ENCODE measurements at places on chromosomes 16 and 17.
A peak's percentile ranks its signal among the peaks of the same experiment; 100 is the strongest.

- DNase-seq = no peak
Observed at GRCh38 chr16:1048442-1049112, 24.0 kb upstream of the SSTR5 start.

DNA sequence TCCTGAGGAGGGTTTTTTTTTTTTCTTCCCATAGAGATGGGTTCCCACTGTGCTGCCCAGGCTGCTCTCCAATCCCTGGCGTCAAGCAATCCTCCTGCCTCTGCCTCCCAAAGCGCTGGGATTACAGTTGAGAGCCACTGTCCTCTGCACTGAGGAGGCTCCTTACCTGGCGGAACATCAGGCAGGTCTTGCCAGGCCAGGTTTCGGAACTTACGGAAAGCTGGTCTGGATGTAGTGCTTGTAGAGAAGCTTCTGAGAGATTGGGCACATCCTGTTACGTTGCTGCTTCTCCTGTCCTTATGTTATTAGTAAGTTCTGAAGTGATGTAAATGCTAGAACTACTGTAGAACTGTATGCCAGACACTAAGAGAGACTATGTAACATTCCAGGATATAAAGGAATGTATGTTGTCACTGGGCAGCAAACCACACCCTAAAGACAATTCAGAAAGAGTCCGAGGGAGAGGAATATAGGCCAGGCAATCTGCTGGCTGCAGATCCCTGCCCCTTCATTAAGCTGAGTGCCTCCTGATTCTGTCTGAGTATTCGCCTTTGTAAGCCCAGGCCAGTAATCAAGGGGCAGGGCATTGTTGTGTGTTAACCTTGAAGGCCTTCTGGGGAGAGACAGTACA is 21.1 kb downstream of the ETV4 start:
- no peak for DNase-seq

GRCh38 chr16:78437352-78437968 is 338.0 kb downstream of the WWOX start:
- peak; percentile 28 for DNase-seq

- DNase-seq = peak; percentile 53
Observed at GRCh38 chr17:78993241-78993956, 13.7 kb upstream of the LGALS3BP start.

GRCh38 chr16:48003206-48003907 is 152.4 kb downstream of the ABCC12 start:
- no peak for DNase-seq

- DNase-seq = no peak
Observed at GRCh38 chr17:62821189-62822079, 13.3 kb upstream of the MARCHF10 start.

GRCh38 chr17:35080536-35080935 is 17.0 kb upstream of the RFFL start:
- peak; percentile 85 for DNase-seq

- DNase-seq = no peak
Observed at GRCh38 chr17:66519154-66519553, 216.7 kb downstream of the PRKCA start.

- DNase-seq = no peak
Observed at GRCh38 chr17:4407851-4408250, 25.9 kb upstream of the SPNS3 start.

DNA sequence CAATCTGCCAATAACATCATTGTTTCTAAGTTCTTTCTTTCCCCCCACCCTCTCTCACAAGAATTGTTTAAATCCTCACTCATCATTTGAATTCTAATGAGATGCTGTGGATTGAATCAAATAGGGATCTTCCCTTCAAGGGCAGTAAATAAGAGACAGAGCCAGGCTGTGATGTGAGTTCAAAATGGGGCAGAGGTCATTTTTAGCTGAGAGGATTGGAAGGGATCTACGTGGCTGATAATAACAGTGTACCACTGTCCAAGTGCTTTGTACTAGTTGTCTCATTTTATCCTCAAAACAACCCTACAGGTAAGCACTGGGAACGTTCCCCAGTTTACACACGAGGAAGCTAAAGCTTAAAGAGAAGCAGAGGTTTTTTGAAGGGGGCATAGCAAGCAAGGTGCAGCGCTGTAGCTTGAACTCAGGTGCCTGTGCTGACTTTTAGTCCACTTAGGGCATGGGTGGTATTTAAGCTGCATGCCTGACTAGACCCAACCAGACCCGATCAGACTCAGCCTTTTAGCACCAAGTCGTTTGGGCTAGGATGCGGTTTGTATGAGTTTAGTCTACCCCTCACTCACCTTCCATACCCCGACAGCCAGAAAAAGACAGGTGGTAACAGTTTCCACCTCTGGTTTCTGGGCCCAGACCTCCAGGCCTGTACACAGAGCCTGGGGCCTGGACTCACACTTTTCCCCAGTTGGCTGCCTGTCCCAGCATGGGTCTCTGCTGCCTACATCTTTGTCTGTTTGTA is 39.2 kb upstream of the CCR7 start:
- DNase-seq = no peak

GRCh38 chr17:39237586-39237985 is 11.8 kb upstream of the STAC2 start:
- DNase-seq = no peak

GRCh38 chr17:45139533-45139920 is 4.0 kb downstream of the ACBD4 start:
- no peak for DNase-seq

DNA sequence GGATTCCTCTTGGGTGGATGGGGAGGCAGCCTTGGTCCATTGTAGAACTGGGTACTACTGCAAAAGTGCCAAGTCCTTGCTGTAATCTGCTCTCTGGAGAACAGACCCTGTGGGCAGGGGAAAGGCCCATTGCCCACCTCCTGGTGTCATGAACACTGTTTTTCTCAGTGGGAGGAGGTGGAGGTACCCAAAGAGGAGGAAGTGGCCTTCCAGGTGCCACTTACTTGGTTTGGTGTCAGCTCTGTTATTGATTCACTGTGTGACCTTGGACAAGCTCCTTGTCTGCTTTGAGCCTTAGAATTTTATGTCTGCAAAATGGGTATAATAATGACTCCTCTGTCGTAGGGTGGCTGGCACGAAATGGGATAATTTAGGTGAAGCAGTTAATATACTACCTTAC is 55.8 kb downstream of the PLCG2 start:
- no peak for DNase-seq

DNA sequence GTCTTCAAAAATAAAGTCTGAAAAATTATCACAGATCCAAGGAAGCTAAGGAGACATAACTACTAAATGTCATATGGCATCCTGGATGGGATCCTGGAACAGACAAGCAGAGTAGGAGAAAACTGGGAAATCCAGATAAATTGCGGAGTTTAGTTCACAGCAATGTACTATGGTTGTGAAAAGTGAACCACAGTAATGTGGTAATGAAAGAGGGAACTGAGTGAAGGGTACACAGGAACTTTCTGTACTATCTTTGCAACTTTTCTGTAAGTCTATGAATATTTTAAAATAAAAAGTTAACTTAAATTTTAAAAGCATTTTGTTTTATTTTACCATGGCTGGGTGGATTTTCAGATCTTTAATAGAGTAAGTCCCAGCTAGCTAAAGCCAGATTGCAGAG is 16.3 kb downstream of the SLFN12L start:
- DNase-seq = no peak

DNA sequence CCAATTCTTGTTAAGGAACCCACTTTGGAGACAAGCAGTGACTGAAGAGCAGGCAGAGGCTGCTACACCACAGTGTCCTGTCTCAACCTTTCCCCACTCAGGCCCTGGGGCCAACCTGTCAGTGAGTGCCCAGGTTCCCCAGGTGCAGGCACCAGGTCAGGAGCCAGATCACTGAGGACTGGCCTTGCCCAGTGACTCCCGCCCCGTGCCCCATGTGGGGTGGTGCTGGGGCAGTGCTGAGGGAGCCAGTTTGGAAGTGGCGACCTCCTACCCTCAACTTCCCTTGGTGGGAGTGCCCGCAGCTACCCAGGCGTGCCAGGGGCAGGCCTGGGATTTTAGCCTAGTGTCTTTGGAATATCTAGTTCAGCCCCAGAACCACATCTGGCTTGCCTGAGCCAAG is 29.3 kb downstream of the SREBF1 start:
- no peak for DNase-seq
